ENCODE measurements at places on chromosomes 2 and 18.

- no peak for DNase-seq
Measured at GRCh38 chr2:2560374-2561015, 229.4 kb upstream of the MYT1L start.

- DNase-seq = no peak
Measured at GRCh38 chr2:29950481-29950880, 29.1 kb upstream of the ALK start.

GRCh38 chr18:23833714-23834113 lies 144.5 kb downstream of the LAMA3 start:
- no peak for DNase-seq

GRCh38 chr2:68171684-68172083 lies 14.0 kb downstream of the PNO1 start:
- DNase-seq = no peak

DNA sequence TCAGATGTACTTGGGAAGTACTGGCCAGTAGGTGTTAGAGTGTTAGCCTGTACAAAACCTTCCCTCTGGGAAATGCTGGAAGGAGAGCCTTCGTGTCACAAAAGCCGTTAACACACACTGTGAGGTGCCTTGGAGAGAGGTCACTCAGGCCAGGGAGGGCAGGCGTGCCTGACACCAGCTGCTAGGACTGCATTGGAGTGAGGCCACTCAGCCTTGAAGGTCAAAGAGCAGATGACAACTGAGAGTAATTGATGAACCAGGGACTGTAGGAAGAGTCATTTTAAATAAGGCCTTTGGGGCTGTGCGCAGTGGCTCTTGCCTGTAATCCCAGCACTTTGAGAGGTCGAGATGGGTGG lies 45.4 kb downstream of the ASAP2 start:
- DNase-seq = no peak
